ENCODE measurements at places on chromosomes 2 and 18.

DNA sequence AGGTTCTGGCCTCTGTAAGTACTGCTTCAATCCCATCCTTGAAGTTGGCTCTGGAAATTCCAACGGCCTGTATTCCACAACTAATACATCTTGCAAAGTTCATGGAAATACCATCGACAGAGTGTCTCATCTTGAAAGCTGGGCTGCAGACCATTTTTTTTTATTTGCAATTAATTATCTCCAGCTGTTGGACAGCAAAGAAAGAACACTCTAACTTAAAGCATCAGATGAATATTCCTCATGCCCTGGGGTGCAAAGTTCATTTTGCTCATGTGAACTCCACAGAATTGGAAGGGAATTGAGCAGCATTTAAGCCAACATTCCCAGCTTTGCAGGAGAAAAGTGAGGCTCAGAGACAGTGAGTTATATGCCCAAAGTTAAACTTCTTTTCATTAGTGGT is 96.5 kb upstream of the PIEZO2 start:
- DNase-seq = no peak

- no peak for DNase-seq
Observed at GRCh38 chr2:235460548-235461047, 33.2 kb upstream of the AGAP1 start.

- DNase-seq = no peak
Observed at GRCh38 chr2:64019975-64020528, 824 bp upstream of the VPS54 start.

- no peak for DNase-seq
Observed at GRCh38 chr2:184644685-184645084, 46.4 kb downstream of the ZNF804A start.

- no peak for DNase-seq
Observed at GRCh38 chr2:69686813-69687212, 43.3 kb upstream of the AAK1 start.

GRCh38 chr2:190365499-190366204 is 22.3 kb downstream of the INPP1 start:
- no peak for DNase-seq

- no peak for DNase-seq
Observed at GRCh38 chr18:76578571-76579300, 83.7 kb upstream of the ZNF516 start.

- no peak for DNase-seq
Observed at GRCh38 chr18:32300914-32301313, 111.1 kb downstream of the MEP1B start.

DNA sequence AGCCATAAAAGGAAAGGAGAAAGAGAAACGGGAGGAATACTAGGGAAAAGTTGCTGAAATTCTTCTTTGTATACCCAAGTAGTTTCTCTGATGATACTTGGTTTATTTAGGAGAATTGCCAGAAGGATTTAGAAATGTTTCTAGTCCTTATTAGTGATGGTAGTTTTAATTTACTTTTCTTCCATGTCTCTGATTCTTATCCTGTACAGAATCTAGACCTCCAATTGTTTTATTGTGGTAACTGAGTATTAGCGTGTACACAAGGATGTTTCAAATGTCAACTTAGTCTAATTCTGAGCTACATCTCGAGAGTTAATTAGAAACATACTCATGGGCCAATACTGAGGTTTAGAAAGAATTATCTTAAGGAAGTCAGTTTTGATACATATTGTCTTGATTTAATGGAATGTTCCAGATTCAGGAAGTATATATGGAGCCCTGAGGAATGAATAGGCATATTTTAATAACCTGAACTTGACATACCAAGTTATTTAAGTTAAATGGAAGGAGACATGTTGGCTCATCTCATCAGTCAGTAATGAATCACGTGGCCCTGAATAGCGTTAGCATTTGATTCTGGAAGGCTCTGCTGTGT is 219.6 kb downstream of the LTBP1 start:
- DNase-seq = no peak

GRCh38 chr18:54119524-54120019 is 104.9 kb downstream of the MBD2 start:
- DNase-seq = peak; percentile 19

DNA sequence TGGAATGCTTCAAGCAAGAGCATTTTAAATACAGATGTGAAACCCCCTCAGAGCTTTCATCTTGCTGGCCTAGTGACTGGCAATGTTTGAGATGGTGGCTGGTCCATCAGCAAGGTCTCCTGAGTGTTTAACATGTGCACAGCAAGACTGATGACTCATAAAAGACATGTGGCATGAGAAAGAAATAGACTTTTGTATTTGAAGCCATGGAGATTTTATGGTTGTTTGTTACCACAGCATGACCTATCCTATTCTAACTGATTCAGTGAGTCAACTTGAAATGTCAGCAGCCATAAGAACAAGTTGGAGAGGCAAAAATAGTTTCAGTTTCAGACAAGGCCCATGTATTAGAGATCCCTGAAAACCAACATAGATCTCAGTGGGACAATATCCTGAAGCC is 154.7 kb upstream of the LYPD1 start:
- DNase-seq = peak; percentile 11

DNA sequence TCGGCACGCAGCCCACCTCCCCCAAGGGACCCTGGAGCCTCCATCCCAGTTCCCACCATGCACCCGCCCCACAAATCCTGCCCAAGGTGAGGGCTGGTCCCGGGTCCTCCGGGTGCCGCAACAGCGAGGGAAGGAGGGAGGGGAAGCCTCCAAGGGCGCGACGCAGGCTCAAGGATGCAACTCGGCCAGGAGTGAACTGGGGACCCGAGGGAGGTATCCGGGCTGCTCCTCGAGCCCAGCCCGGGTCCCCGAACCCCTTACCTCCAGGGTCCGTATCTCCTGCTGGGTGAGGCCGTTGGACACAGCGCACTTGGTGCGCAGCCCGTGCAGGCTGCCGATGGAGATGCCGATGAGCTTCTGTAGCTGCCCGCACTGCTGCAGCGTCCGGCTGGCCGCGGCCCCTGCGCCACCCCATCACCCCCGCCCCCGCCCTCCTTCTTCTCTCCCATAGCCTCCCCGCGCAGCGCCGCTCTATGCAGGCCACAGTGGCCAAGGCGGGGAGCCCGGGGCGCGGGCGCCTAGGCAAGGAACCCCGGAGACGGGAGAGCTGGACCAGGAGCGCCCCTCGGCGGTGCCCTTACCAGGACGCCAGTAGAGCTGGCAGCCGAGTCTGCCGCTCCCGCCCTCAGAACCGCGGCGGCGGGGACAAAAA is 124.1 kb downstream of the ANKRD30BL start:
- no peak for DNase-seq

GRCh38 chr2:121415727-121416126 is 115.0 kb upstream of the RNU4ATAC start:
- DNase-seq = no peak

GRCh38 chr2:24814516-24814915 is 21.3 kb downstream of the CENPO start:
- no peak for DNase-seq

GRCh38 chr18:35862119-35862640 is 110.3 kb upstream of the RMP24 start:
- DNase-seq = no peak

DNA sequence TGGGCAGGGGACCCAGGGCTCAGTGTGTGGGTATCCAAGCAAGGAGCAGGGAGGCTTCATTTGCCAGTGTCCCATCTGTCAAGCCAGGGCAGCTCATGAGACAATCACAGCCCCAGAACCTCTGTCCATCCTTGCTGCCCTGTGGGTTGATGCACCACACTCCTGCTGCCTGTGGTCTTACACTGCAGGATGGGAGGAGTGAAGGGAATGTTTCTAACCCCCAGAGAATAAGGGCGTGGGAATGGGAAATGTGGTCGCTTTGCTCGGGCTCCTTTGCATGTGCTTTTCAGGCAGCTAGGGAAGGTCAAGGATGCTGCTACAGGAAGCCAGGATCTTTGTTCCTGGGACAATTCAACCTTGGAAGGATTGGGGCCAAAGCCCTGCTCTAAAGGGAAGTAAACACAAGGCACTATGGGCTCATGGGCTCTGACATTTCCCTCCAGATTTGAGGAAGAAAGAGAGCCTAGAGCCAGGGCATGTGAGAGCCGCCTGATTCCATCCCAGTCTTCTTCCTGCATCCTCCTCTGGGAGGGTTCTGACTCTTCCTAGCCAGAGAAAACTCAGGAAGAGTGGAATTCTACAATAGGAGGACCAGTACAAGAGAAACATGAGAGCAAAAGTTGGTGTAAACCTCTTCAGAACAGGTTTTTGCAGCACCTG is 18.8 kb upstream of the MAP3K20 start:
- no peak for DNase-seq

GRCh38 chr2:214593727-214594126 is 182.9 kb downstream of the VWC2L start:
- peak; percentile 4 for DNase-seq

Measured in hepatic stellate cell (primary cell).